Activated CD4-positive, alpha-beta T cell treated with anti-CD3 and anti-CD28 coated beads for 24 hours (primary cell): ENCODE measurements at places on chromosomes 7 and 10.

GRCh38 chr10:91389636-91390512, 20.3 kb upstream of the HECTD2 start:
- peak; percentile 22 for DNase-seq

GRCh38 chr7:87328281-87328680, 17.2 kb upstream of the CROT start:
- no peak for DNase-seq

DNA sequence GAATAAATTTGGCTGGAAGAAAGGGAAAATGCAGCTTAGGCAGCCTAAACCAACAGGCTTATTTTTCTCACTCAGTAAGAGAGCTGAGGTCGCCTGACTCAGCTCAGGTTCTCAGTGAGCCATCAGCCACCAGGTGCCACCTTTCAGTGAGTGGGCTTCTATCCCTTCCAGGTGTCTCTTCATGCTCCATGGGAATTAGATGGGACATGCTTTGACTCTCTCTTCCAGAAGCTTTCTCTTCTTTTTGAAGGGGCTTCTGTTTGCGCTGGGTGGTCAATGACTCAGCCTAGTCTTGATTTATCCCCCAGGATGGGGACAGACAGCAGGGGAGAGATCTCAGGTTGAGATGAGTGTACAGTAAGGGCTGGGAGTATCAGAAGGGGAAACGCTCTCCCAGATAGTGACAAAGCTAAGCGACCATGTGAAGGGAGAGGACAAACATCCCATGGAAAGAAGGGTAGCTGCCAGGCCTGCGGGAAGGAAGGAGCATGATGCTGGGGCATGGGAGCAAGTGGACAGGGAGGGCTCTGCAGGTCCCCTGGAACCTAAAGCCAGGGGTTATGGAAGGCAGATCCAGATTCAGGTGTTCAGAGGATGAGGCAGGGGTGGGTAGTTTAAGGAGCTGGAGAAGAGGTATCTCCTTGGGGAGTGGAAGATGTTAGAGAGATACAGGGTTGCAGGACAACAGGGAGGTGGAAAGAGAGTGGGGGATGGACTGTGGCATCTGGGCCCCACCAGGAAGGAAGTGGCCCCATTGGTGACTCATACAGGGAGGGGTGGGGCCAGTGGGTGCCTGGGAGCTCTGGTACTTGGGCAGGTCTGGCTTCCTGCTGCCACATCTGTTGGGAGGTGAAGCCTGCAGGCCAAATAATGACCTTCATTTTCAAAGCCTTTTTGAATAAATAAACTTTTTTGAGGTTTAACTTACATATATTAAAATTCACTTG, 32.5 kb downstream of the OGDH start:
- DNase-seq = peak; percentile 71

- DNase-seq = peak; percentile 25
These were observed 52.7 kb upstream of the BTRC start for GRCh38 chr10:101301111-101301731.

- DNase-seq = no peak
These were observed 423 bp downstream of the LSM5 start for GRCh38 chr7:32489788-32490126.

DNA sequence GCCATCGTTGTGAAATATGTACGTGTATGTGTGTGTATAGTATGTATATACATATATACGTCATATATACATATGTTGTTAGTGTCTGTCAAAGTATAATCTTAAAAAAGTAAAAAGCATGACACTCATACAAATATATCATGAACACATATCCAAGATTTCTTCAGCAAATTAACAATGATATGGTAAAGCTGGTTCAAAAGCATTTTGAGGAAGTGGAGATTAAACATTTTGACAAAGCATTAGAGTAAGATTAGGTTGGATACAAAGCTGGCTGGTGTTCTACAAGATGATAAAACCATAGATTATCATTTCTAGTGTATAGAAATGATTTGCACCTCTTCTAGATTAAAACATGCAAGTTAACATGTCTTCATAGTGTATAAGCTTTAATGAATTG, 771 bp upstream of the NUDCD3 start:
- no peak for DNase-seq

GRCh38 chr10:10014846-10015245, 1002.8 kb upstream of the CELF2 start:
- no peak for DNase-seq

GRCh38 chr10:104329735-104330134, 8.5 kb downstream of the ITPRIP start:
- no peak for DNase-seq

DNA sequence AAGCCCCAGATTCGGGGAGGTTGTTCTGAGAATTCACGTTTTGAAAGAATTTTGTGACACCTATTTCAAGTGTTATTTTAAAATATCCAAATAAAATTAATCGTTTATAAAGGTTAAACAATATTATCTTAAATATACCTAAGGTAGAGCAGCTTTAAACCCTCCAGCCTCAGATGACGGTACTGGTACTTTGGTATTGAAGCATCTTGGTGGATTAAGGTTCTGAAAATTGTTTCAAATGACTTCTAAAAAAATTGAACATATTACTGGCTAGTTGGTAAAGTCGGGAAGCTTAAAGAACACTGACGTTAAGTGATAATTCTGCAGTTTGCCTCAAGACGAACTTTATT, 392 bp upstream of the HUS1 start:
- no peak for DNase-seq

- DNase-seq = no peak
These were observed 40.5 kb downstream of the C10orf120 start for GRCh38 chr10:122659126-122659525.
